ENCODE measurements at places on chromosomes 4 and X.

DNA sequence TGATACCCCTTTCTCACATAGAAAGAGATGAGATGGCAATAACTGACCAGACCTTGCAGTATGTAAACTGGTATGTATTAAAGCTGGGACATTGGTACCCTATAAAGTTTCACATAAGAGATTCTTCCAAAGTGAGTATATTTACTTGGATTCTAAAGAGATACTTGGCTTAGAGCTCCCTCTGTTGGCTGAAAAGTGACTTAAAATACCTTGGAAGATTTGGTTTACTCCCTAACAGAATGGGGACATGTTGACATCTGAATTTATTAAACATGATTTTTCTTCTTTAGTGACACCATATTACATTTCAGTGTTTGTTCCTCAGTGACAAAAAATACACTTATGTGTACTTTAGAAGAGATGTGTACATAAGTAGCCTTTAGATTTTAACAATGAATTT lies 47.9 kb upstream of the RGN start:
- DNase-seq, result no peak

DNA sequence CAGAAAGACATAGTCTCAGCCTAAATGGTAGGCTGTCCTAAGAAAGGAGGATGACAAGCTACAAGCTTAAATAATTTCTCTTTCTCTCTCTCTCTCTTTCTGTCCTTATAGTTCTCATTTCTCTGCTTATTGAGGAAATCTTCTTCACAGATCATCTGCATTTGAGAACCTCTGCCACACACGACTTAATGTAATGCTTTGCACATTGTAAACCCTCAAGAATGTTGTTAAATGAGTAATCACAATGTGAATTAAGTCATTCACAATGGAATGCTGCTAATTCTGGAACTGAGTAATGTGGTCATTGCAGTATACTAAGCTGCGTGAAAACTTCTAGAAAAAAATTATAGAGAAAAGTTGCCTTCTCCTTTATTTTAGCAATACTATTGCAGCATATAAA lies 508.9 kb upstream of the FTHL17 start:
- DNase-seq, result no peak

- no peak for DNase-seq
Measured at GRCh38 chr4:147009875-147010274, 64.2 kb upstream of the TTC29 start.

GRCh38 chrX:13078739-13079444 lies 34.5 kb upstream of the FAM9C start:
- no peak for DNase-seq

GRCh38 chr4:145984563-145984962 lies 45.9 kb upstream of the ZNF827 start:
- no peak for DNase-seq

DNA sequence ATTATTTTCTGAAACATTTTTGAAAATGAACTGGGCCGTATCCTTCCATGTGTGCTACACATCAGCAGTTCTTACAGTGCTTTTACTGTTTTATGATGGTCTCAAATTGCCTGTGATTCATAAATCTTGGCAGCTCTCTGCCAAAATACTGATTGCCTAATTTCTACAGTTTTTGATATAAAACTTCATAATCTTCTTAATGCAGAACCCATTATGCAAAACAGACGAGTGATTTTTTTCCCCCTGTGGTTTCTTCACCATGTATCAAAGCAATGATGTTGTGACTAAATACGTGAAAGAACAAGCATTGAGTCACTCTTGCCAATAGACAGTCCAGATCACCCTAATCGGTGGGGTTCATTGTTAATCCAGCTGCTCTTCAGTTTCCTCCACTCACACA lies 156.4 kb upstream of the WDR1 start:
- no peak for DNase-seq

GRCh38 chrX:118614150-118614549 lies 113.3 kb upstream of the IL13RA1 start:
- DNase-seq, result no peak

DNA sequence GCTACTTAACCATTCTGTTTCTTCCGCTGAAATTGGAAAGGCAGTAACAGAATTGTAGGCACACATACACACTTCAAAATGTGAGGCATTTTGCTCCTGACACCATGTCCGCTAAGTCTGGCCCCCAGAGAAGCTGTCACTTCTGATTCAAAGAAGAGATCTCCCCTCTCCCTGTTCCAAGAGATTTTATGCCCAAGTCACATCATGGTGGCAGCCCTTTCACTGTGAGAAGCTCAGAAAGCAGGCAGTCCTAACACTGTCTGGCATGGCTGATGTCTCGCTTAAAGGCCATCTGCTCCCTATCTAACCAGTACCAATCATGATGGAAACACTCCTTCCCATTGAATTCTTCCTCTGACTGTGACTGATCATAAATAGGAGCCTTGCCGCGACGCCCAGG lies 83.9 kb downstream of the BEND2 start:
- DNase-seq, result no peak

DNA sequence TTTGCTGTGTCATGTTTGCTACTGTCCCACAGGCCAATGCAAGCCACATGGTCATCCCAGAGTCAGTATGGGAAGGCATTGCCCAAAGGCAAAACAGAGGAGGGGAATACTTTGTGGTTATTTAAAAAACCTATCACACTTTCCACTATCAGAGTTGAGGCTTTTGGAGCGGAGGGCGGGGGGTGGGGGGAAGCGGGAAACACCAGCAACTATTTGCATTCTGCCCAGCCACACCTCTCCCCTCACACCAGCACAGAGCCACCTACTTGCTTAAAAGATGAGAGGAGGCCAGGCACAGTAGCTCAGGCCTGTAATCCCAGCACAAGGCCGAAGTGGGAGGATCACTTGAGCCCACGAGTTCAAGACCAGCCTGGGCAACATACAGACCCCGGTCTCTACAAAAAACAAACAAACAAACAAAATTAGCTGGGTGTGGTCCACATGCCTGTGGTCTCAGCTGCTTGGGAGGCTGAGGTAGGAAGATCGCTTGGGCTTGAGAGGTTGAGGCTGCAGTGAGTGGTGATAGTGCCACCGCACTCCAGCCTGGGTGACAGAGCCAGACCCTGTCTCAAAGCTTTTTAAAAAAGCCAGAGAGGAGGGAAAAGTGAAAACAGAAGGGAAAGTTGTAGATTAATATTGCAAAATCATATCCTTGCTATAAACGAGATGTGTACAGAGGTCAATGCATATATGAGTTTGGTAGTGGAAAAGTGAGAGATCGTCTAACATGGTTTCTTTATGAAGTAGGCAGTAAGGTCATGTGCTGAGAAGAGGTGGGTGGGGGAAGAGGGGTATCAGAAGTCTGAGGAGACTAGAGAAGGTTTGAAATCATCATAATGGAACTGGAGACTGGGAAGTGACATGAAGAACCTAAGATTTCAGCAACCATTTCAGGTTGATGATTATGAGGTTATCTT lies 1.9 kb upstream of the CHST7 start:
- no peak for DNase-seq

- DNase-seq, result no peak
Measured at GRCh38 chrX:3621414-3621813, 92.0 kb downstream of the PRKX start.

DNA sequence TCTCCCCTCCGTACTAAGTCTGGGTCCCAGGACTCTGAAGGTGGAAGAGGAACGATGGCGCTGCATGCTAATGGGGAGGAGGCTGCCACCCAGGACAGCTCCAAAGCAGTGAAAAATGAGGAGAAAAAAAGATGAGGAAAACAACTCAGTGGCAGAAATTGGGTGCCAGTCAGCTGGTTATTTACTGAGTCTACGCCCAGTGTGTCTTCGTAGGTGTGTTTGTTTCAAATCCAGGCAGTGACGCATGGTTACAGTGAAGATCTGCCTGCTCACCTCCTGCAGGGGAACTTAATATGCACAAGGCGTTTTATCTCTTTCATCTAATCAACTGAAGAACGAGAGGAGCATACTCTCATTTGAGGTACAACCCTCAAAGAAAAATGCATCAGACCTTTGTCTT lies 70.9 kb upstream of the FBXW7 start:
- DNase-seq, result no peak

GRCh38 chr4:13953083-13953482 lies 325.6 kb upstream of the BOD1L1 start:
- DNase-seq, result no peak

- peak; percentile 59 for DNase-seq
Measured at GRCh38 chr4:169009286-169010124, 550 bp downstream of the CBR4 start.

DNA sequence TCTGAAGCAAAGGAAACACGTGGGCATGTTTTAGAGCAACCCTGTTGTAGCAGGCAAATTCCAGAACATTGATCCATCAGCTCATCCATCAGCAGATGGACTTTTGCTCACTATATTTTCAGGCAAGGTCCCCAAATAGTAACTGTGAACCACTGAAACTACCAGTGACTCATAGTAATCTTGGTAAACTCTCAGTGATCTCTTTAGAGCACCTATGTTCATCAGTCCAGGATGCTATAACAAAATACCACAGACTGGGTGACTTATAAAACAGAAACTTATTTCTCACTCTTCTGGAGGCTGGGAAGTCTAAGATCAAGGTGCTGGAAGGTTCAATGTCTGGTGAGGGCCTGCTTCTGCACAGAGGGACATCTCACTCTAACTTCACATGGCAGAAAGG lies 28.9 kb upstream of the BTC start:
- DNase-seq, result no peak

- DNase-seq, result no peak
Measured at GRCh38 chr4:94232519-94232918, 24.9 kb downstream of the SMARCAD1 start.

DNA sequence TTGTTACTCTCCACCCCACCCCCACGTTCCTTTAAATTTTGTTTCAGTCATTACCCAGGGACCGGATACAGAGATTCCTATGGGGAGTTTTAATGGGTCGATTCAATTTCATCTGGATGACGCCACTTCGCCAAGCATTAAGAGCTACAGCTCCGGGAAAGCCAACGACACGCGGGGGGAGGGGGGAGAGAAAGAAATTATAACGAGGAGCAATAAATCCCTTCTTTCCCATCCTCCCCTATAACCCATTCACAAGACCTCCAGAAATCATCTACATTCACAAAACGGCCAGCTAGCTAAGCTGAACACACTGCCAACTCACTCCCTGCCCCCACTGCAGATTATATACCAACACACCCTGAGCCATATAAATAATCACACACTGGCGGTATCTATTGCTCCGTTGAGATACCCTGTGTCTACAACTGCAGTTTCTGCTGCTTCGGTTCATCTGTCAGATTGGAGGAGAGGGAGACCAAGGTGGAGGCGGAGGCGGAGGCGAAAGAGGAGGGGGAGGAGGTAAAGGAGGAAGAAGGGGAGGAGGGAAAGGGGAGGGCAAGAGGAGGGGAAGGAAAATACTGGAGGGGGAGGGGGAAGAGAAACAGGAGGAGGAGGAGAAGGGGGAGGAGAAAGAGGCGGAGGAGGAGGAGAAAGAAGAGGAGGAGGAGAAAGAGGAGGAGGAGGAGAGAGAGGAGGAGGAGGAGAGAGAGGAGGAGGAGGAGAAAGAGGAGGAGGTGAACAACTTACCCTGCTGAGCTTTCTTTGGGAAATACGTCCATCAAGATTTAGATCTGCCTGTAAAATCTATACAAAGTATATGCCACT lies 113.9 kb upstream of the VAMP7 start:
- peak; percentile 37 for DNase-seq

GRCh38 chr4:158371158-158371557 lies 150.5 kb upstream of the RXFP1 start:
- DNase-seq, result no peak

DNA sequence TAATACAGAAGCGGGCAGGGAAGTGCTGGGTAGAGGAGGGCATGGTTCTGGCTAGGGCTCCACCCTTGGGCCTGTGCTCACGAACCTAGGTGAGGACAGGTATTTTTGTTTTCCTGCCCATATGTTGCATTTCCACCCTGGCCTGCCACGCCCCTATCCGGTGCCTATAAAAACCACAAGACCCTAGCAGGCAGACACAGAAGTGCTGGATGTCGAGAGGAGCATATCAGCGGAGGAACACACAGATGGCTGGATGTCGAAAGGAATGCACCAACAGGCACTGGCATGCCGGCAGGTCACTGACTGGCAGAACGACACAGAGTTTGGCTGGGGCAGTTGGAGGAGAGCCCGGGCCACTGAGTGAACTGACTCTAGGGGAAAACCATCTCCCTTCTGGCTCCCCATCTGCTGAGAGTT lies 316.6 kb upstream of the BOD1L1 start:
- no peak for DNase-seq

GRCh38 chr4:168630445-168631187 lies 133.8 kb downstream of the PALLD start:
- DNase-seq, result no peak

DNA sequence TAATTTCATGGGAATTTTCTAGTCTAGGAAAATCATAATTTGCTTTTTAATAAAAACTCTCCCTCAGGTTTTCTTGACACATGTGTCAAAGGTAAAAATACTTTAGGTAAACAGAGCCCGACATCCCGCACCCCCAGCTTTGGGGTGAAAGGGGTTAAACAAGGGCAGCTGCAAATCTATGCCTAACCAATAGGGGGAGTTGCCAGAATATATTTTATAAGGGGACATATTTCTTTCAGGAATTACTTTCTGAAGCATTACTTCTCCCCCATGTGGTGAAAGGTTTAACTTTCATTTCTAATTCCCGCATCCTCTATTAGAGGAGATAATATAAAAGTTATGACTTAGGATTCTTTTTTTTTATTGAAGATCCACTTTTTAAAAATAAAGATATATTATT lies 53.9 kb upstream of the HEPH start:
- DNase-seq, result no peak

DNA sequence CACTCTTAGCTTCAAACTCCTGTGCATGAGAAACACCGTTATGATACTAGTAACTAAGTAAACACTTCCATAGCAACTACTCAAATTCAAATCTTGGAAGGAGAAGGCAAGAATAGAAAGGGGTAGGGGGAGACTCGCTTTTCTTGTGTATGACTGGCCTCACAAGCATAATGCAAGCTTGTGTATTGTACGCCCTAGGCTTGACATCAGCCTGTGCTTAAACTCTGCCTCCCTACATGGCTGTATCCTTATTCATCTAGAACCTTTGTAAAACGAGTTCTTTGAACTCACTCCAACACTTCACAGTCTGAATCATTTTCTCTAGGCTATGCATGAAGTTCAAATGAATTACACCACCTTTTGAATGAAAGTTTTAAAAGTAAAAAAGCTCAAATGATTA lies 1071.2 kb upstream of the ADGRL3 start:
- DNase-seq, result no peak

- no peak for DNase-seq
Measured at GRCh38 chrX:46551494-46552128, 6.4 kb upstream of the ZNF674 start.

GRCh38 chr4:16757080-16757521 lies 141.3 kb downstream of the LDB2 start:
- DNase-seq, result peak; percentile 65

DNA sequence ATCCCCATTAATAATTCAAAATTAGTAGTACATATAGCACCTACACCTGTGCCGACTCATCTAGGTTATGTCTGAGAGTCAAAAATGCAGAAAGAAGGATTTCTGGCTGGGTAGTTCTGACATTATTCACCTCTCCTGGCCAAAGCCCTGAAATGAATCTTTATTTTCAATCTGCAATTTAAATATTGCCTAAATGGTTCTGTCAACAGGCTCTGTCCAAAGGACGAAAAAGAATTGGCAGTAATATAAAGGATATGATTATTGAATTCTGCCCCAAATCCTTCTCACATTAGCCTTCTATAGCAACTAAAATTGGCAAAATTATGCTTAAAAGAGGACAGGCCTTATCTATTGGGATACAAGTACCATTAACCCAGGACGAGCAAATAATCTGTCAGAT lies 86.9 kb upstream of the SPANXN4 start:
- no peak for DNase-seq

GRCh38 chr4:104966349-104967033 lies 180.2 kb upstream of the TET2 start:
- no peak for DNase-seq

- DNase-seq, result no peak
Measured at GRCh38 chr4:114136069-114136468, 156.6 kb upstream of the ARSJ start.

- no peak for DNase-seq
Measured at GRCh38 chrX:21943460-21944135, 3.1 kb downstream of the SMS start.
